ENCODE measurements at places on chromosomes 1 and 21. TPM values are rescaled to one million over a fixed set of nuclear protein-coding genes. Genes with fewer than 3 reads are reported as not detected.

DNA sequence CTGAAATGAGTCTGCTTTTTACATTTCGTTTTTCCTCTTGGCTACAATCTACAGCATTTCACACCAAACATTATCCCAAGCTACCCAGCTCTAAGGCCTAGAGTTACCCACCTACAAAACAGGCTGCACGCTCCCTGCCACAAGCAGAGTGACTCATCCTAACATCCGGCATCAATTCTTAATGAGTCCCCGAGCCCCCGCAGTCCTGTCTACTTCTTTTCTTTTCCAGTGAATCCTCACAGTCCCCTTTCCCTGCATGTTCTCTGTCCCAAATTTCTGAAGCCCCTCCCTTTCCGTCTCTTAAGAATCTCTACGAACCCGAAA lies 650 bp downstream of the PCNX2 start:
- H3K4me3 ChIP-seq, result peak overlapping the region; percentile 62
- DNase-seq, result no peak
- peaks cover 23% of the 10 kb centered on the region for H3K4me1 ChIP-seq

The MTARC2 gene
- 6.7 TPM for total RNA-seq

The ASTN1 gene
- total RNA-seq, result not detected

GRCh38 chr1:168821434-168821833 lies 92.4 kb upstream of the DPT start:
- H3K4me3 ChIP-seq, result no peak overlapping the region
- H3K27me3 ChIP-seq, result no peaks in the 10 kb centered on the region
- H3K27ac ChIP-seq, result no peak overlapping the region
- no peaks in the 10 kb centered on the region for H3K36me3 ChIP-seq
- H3K4me1 ChIP-seq, result no peaks in the 10 kb centered on the region

- no peak for DNase-seq
- no peak overlapping the region for H3K4me3 ChIP-seq
- no peaks in the 10 kb centered on the region for H3K36me3 ChIP-seq
- no peaks in the 10 kb centered on the region for H3K27me3 ChIP-seq
Measured at GRCh38 chr21:24023936-24024335, 1583.3 kb downstream of the MRPL39 start.

- H3K4me1 ChIP-seq, result no peaks in the 10 kb centered on the region
- no peaks in the 10 kb centered on the region for H3K36me3 ChIP-seq
- no peak overlapping the region for H3K27ac ChIP-seq
- no peak overlapping the region for H3K4me3 ChIP-seq
- no peaks in the 10 kb centered on the region for H3K27me3 ChIP-seq
Measured at GRCh38 chr1:36497207-36497606, 14.5 kb upstream of the CSF3R start.

- no peak overlapping the region for H3K4me3 ChIP-seq
- no peaks in the 10 kb centered on the region for H3K36me3 ChIP-seq
- H3K4me1 ChIP-seq, result peaks cover 4% of the 10 kb centered on the region
- H3K27ac ChIP-seq, result no peak overlapping the region
- DNase-seq, result no peak
Measured at GRCh38 chr1:154574716-154575115, 7.1 kb downstream of the CHRNB2 start.

- H3K27me3 ChIP-seq, result no peaks in the 10 kb centered on the region
- H3K27ac ChIP-seq, result no peak overlapping the region
- H3K4me1 ChIP-seq, result no peaks in the 10 kb centered on the region
- no peak for DNase-seq
Measured at GRCh38 chr1:94002046-94002787, 93.0 kb upstream of the GCLM start.

- no peaks in the 10 kb centered on the region for H3K36me3 ChIP-seq
- DNase-seq, result no peak
Measured at GRCh38 chr1:41450747-41451285, 33.7 kb downstream of the EDN2 start.

The DNASE2B gene
- total RNA-seq, result not detected

DNA sequence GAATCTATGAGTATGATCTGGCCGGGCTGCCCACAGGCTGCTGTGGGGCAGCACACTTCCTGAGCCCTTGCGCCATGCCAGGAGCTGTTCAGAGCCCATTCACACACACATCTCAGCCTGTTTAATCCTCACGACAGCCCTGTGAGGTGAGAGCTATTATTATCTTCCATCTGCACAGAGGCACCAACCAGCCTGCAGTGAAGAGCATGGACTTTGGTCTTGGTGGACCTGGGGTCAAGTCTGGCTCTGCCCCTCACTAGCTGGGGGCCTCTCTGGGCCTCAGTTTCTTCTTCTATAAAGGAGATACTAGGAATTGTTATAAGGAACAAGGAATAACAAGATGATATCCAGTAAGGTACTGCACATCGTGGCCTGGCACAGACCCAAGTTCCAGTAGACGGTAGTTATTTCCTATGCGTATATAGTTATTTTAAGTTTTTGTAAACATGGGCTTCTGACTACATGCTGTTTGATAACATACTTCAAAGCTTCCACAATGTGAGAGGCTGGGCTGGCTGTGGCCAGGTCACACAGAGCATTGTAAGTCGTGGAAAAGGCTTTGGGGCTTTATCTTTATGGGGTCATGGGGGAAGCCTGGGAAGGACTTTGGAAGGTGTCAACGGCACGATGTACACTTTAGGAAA lies 3.4 kb upstream of the PADI2 start:
- no peaks in the 10 kb centered on the region for H3K27me3 ChIP-seq
- no peaks in the 10 kb centered on the region for H3K36me3 ChIP-seq
- peaks cover 19% of the 10 kb centered on the region for H3K4me1 ChIP-seq
- no peak overlapping the region for H3K4me3 ChIP-seq
- no peak for DNase-seq
- H3K27ac ChIP-seq, result no peak overlapping the region

The SMPDL3B gene
- total RNA-seq, result 6.3 TPM

The COL16A1 gene
- total RNA-seq, result 9.4 TPM

The TRIM67 gene
- total RNA-seq, result not detected

The TMEM125 gene
- total RNA-seq, result 5.2 TPM
